ENCODE measurements at places on chromosomes 3 and 15.
A peak's percentile ranks its signal among the peaks of the same experiment; 100 is the strongest.

- no peak for DNase-seq
Measured at GRCh38 chr15:48905847-48906246, 27.9 kb downstream of the EID1 start.

DNA sequence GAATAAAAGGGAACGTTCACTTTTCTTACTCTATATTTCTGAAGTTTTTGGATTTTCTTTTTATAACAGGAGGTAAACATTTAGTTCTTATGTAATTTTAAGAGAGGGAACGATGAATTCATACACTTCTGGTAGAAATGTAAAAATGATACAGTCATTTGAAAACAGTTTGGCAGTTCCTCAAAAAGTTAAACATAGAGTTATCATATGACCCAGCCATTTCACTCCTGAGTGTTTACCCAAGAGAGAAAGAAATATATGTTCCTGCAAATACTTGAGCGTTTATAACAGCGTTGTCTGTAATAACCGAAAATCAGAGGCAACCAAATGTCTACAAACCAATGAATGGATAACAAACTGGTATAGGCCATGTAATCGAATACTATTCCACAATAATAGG lies 20.8 kb upstream of the CCR9 start:
- no peak for DNase-seq

- no peak for DNase-seq
Measured at GRCh38 chr3:11713171-11713570, 69.5 kb upstream of the VGLL4 start.

- peak; percentile 88 for DNase-seq
Measured at GRCh38 chr3:194869482-194870169, 183.9 kb downstream of the FAM43A start.

GRCh38 chr3:109372639-109373038 lies 35.3 kb upstream of the DPPA4 start:
- no peak for DNase-seq

GRCh38 chr3:73706771-73707170 lies 82.0 kb upstream of the PDZRN3 start:
- no peak for DNase-seq

GRCh38 chr3:14801031-14801430 lies 17.7 kb upstream of the FGD5 start:
- no peak for DNase-seq
